Stimulated activated naive CD8-positive, alpha-beta T cell treated with anti-CD3 and anti-CD28 coated beads, Interleukin-15, amount 100 ng/mL, for 72 hours (primary cell): ENCODE measurements at places on chromosomes 2 and 18.
A peak's percentile ranks its signal among the peaks of the same experiment; 100 is the strongest.

DNA sequence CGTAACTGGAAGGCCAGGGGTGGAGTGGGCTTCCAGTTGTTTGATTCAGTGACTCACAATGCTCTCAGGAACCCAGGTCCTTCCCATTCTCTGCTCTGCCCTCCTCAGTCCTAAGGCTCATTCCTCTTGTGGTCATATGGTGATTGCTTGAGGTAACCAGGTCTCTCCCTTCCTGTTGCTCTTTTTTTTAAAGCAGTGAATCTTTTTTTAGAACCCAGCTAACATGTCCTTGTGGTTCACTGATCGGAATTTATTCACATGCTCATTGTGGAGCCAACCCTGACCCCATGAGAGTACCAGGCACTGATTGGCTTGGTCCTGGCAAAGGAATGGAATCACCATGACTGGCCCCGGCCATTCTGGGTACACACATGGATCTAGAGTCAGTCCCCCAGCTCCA is 7.4 kb downstream of the THNSL2 start:
- no peak for DNase-seq

- no peak for DNase-seq
These were observed 68.5 kb upstream of the ITGA6 start for GRCh38 chr2:172358691-172359556.

- DNase-seq: no peak
These were observed 316.4 kb downstream of the AGAP1 start for GRCh38 chr2:235810252-235810651.

DNA sequence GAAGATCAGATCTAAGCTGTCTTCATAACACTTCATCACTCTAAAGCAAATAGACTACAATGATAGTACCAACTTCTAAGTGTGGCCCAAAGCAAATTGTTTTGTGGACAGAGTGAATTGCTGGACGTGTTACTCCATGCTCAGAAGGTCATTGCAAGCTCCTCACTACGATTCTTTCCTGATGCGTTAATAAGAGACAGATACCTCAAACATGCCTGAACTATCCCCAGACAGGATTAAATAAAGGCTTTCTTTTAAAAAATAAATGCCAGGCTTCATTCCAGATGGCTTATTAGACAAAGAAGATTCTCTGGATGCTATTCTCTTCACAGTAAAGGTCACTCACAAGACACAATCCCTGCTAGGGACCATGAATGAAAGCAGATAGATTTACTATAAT is 621.2 kb downstream of the DCDC2C start:
- no peak for DNase-seq

DNA sequence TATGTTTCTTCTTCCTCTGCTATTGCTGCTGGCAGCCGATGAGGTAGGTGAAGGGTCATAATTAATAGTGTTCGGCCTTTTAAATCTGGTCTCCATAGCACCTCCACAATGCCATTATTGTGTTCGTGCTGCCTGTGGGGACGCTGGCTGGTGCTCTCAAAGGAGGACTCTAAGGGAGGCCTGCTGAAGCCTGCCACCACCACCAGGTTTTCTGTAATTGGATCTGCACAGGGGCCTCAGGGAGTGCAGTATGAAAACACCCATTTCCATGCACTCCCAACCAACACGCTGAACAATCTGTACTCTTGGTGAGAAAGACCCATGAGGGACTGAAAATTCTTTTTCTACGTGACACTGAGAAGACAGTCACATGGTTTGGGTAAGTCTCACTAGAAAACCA is 17.6 kb upstream of the CLIP4 start:
- DNase-seq: no peak

GRCh38 chr2:9975328-9975727 is 23.8 kb downstream of the GRHL1 start:
- no peak for DNase-seq

DNA sequence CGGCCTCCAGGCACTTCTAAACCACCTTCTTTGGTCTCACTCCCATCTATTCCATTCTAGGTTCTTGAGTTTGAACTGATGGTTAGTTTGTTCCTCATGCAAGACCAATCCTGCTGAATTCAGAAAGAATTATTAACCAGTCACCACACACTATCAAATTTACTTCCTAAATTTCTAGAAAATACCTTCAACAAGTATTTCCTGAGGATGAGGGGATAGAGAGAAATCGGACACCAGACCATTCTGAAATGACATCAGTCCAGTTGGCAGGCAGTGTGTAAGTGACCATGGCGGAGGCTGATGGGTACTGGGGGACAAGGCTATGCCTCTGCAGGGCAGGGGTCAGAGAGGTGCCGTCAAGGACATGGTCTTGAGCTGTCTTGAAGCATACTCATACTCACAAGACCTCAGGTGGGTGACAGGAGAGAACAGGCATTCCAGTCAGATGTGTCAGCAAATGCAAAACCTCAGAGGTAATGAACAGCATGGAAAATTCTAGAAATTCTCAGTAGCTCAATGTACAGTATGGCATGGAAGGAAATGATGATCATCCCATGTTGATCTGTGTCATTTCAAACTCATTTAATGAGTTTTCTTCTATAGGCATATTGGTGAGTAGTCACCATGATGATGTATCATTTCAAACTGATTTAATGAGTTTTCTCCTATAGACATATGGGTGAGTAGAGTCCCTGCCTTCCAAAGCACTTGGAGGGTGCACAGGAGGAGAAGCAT is 119.6 kb downstream of the DDX1 start:
- no peak for DNase-seq

DNA sequence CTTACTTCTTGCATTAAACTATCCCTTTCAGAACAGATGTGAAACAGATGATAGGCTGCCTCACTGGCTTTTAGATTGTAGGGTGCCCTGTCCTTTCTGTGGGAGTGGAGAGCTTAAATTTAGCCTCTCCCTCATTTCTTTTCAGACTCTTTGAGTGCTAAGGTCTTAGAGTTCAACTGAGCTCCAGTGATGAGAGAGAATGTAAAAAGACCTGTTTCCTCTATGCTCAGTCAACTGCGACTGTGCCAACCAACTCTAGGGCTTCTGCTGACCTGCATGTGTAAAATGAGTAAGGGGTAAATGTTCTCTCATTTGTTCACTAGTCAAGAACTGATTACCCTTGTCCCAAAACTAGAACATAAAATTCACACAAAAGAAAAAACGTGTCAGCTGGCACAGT is 104.8 kb upstream of the TGFA start:
- DNase-seq: no peak

DNA sequence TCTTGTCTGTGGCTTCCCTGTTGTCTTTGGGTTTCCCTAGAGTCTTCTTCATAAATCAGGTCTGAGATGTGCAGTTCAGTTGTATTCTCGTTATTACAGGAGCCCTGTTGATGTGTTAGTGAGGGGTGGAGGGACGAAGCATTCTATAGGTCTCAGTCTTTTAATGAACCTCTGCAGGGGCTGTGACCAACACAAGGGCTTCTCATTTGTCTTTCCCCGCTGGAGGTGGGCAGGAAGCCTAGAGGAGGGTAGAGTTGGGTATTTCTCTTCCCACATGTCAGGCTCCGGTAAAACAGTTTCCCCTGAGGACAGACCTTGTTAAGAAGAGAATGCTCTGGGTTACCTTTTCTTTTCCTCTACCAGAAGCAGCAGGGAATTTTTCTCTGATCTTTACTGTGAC is 31.2 kb downstream of the PROC start:
- DNase-seq: no peak

DNA sequence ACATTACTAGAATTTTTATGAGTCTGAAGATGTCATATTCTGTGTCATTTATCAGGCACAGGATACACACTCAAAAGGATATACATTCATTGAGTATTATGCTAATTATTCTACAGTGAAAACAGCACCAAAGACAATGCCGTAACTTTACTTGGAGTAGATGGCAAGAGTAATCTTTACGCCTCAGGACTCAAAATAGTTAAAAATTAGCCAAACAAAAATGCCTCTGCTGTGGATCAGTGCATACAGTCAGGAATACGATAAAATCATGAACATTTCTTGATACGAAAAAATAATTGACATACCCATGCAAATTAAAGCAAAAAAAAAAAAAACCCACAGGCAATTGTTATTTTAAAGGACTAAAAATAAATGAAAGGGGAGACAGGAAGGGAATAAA is 129.7 kb downstream of the NETO1 start:
- no peak for DNase-seq

DNA sequence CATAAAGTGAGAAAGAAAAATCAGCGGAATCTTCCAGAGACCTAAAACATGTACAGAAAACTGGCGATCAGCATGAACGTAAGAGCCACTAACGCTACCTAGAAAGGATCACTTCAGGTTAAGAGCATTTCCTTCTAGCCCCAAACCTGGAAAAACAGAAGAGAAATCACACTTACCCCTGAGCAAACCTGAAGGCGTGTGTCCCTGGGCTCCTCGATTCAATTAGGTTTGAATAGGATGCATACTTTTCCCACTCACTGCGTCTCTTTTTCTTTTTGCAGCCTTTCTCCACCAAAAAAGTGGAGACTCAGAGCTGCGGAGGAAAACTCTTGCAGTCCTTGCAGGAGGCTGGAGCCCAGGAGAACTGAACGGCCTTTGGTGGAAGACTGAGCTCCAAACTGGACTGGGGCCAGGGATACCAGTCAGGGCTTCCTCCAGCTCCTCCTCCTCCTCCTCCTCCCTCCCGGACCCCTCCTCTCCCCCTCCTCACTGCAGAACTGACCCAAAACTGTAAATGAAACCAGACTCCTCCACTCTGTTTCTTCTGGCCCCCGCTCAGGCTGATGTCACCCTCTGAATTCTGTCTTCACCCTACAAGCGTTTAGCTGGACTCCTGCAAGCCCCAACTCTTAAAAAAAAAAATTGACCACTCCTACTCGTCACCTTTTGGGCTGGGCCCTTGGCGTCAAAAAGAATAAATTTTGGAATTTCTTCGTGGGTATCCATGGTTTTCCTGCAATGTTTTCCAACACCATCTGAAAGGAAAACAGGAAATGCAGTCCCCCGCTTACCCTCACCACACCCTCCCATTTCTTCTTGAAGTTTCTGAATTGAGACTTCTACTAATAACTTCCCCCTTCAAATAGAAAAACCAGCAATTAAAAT is at the start of gene COL6A3:
TSS of gene COL6A3 (minus strand) at position 388 of the 885 bp plus-strand sequence. CDS start 17,347 bp downstream, outside the sequence.
- DNase-seq: no peak

GRCh38 chr2:149735237-149735958 is 147.8 kb upstream of the MMADHC start:
- DNase-seq: no peak

DNA sequence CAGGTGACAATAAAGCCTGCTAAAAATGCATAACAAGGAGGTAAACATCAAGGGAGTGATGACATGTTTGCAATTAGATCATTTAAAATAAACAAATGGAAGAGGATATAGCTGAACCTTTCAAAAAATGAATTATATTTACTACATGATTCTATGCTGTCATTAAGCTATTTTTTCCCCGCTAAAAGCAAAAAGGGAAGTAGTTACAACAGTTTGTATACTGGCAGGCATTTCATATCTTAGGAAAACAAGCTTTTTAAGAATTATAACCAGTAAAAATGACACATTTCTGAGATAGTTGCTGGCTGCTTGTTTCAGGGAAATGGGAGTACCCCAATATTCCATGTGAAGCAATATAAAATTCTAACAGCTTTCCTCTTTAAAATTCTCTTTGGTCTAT is 89.1 kb upstream of the ITGB6 start:
- DNase-seq: no peak

DNA sequence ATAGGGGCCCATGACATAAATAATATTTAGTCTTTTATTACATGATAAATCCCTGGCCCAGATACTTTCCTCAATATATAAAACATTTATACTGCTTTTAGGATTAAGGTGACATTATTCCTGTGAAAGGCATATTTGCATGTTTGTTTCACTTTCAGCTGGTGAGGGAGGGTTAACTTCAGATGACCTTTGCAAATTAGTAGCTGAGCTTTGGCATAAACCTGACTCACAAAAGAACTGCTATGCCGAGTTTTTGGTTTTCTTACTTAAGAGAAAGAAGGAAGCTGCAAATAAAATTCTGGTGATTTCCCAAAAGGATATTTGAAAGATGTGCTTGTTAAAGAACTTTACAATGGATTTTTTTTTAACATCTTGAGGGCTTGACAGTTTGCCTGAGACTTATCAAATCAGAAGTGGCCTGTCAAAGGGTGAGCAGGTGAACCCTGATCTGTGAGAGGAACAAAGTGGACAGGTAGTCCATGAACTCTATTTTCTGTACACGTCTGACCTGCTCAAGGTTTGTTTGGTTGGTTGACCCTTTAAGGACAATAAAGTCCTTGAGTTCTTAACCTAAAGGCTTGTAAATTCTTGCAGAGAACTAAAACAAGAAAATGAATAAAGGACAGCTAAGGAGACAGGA is 93.5 kb downstream of the FAM124B start:
- no peak for DNase-seq

DNA sequence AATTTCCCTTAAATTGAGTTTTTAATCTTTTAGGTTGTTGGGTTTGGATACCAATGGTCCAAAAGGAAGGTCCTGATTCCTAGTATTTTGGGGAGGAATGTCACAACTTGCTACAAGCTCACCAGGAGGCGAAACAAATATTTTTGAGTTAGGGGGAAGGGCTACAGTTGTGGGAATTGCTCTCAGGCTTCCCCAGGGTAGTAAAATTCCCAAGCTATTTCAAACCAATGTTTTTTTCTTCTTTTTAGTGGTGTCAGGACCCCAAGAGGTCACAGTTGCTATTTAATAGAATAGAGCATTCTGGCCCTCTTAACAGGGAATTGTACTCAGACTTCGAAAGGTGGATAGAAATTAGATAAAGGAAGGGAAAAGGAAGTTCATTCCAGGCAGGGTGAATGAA is 68.5 kb upstream of the ST3GAL5 start:
- no peak for DNase-seq

GRCh38 chr2:121513597-121514333 is 16.9 kb upstream of the RNU4ATAC start:
- no peak for DNase-seq

- DNase-seq: peak; percentile 3
These were observed 37.5 kb downstream of the ACVR1 start for GRCh38 chr2:157838442-157839161.
